Stomach (tissue), 19 donors: ENCODE measurements at places on chromosomes 3 and 15. TPM values are rescaled to one million over a fixed set of nuclear protein-coding genes. Genes with fewer than 3 reads are reported as not detected.

Gene DLEC1
- total RNA-seq, result 1.5 TPM

Gene FMN1
- total RNA-seq, result 29.3 TPM

DNA sequence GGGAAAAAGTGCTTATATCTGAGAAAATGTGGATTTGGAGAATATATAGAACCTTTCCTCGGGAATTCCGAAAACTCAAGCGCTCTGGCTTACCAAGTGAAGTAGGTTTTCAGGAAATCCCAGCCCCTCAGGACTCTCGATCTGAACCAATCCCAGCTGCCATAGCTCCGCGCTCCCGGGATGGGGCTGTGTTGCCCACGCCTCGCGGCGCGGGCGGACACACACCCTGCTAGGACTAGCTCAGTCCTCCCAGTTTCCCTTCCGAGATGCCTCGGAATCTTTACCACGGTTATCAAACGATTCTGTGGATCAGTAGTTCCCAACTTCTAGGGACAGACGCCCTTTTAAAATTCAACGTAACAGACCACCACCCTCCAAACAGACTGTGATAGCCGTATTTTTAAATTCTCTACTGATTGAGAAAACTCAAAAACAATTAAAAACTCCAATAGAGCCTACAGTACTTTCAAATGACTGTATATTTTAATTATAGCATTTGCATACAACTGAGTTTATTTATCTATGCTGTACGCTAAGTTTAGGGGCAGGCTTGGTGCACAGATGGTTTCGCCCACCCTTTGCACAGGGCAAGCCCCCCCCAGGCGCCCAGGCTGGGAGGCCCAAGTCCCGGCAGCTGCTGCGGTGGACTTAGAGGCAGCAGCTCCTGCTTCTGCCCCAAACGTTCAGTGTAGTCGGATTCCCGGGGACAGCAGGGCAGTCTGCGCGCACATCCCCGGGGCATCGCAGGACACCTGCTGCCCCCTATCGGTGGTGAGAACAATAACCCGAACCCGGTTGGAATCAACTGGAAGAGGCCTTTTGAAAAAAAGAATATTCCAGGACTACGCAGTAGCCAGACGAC is 52.3 kb downstream of the CCDC54 start:
- peak; percentile 48 for DNase-seq

Gene HPS3
- total RNA-seq, result 14.6 TPM

GRCh38 chr15:93719921-93720351 is 511.4 kb upstream of the MCTP2 start:
- DNase-seq, result no peak

DNA sequence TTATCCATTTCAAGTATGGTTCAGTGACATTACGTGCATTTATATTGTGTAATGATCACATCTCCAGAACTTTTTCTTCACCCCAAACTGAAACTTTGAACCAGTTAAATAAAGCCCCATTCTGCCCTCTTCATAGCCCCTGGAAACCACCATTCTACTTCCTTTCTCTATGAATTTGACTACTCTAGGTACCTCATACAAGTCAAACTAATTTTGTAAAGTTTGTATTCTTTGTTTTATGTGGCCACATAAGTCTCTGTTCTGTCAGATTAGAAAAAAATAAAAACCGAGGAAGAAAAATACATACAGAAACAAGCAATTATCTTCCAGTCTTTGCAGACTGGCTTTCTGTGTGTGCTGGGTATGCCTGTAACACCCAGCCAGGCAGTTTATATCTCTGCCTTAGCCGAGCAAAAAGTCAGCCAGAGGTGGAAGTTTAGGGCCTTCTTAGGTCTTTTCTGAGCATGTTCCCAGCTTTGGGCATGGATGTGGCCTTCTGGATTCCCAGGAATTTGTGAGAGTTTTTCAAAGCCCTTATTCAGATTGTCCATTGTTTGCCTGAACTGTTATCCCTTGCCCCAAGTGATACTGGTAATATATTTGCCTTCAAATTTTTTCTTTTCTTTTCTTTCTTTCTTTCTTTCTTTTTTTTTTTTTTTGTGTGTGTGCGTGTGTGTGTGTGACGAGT is 6.0 kb upstream of the GRAMD1C start:
- no peak for DNase-seq

GRCh38 chr3:113825090-113825489 is 13.5 kb upstream of the GRAMD1C start:
- DNase-seq, result no peak

Gene ANKRD34C
- total RNA-seq, result not detected

Gene MAPKAPK3
- 21.0 TPM for total RNA-seq

- no peak for DNase-seq
Measured at GRCh38 chr15:91196768-91197167, 96.7 kb downstream of the SV2B start.

DNA sequence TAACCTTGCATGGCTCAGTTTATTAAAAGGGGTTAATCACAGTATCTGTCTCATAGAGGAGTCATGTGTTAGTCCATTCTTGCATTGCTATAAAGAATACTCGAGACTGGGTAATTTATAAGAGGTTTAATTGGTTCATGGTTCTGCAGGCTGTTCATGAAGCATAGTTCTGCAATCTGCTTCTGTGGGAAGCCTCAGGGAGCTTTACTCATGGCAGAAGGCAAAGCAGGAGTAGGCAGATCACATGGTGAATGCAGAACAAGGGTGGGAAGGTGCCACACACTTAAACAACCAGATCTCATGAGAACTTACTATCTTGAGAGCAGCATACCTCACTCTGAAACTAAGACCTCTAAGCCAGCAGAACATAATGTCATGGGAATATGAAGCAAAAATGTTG is 42.2 kb upstream of the PTX3 start:
- DNase-seq, result no peak

DNA sequence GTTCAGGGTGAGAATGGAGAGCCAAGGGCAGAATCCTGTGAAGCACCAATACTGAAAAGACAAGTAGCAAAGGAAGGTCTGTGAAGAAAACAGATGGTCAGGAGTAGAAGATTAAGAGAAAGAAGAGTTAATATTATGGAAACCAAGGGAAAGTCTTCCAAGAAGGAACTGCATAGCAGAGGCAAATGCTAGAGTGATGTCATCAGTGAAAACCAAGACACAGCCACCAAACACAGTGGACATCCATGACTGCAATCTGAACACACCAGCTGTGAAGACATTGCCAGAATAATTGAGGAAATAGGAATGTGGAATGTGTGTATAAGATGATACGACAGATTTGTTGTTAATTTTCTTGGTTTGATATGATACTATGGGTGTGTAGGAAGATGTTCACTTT is 26.8 kb upstream of the ZBTB38 start:
- DNase-seq, result no peak

DNA sequence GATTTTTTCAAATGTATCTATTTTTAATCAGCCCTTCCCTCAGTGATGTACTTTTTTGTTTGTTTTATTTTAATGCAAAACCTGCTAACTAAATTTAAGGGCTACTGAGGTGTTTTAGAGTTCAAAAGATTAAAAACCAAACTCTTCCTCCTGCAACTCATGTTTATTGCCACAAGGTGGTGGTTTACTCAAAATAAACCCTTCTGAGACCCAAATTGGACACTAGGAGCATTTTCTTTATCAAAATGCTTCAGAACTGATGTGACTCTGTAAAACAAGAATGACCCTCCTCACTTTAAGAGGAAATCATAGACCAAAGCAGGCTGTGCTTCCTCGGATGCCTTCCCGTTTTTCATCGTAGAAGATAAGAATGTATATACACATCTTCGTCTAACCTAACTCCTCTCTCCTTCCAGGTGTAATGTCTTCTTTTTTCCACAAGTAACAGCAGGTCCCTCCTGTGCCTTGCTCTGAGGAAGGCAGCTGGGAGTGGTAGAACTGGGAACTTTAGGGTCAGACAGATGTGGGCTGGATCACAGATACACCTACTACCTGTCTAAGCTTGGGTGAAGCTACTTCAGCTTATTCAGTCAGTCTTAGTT is 2.9 kb upstream of the NME9 start:
- DNase-seq, result peak; percentile 30

DNA sequence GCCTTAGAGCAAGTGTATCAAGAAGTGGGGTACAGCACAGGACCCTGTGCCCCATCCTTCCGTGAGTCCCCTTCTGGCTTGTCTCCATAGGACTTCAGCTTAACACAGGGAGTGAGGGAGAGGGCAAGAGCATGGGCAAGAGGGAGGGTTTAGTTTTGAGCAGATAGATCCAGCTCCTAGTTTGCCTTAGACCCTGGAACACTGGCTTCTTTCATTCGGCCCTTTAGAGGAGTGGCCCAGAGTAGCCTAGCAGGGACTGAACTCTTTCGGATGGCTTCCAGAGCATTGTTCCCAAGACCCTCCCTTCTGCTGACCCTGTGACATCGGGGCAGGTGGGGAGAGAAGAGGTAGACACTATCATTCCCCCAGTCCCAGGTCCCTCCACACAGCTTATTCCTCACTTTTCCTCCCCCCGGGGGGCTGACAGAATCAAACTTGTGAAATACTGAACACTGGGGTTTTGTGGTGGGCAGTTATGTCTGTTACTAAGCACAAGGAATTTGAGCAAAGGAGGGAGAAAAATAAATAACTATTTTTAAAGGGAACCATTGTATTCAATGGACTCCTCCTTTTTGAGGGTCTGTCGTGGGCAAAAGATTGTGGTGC is 289.6 kb upstream of the C2CD4B start:
- no peak for DNase-seq

GRCh38 chr3:141073580-141073979 is 22.4 kb downstream of the SPSB4 start:
- no peak for DNase-seq

DNA sequence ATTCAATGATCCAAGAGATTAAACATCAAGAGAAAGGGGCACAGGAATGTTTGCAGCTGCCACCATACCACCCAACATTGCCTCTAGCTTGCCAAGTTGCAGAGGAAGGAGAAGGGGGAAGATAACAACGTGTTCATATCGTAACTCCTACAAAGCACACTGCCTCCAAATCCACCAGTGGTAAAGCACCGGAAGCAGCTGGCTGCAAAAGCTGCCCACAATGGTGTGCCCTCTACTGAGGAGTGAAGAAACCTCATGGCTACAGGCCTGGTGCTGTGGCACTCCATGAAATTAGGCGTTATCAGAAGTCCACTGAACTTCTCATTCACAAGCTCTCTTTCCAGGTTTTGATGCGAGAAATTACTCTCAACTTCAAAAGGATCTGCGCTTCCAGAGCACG is 263.9 kb upstream of the STT3B start:
- no peak for DNase-seq

DNA sequence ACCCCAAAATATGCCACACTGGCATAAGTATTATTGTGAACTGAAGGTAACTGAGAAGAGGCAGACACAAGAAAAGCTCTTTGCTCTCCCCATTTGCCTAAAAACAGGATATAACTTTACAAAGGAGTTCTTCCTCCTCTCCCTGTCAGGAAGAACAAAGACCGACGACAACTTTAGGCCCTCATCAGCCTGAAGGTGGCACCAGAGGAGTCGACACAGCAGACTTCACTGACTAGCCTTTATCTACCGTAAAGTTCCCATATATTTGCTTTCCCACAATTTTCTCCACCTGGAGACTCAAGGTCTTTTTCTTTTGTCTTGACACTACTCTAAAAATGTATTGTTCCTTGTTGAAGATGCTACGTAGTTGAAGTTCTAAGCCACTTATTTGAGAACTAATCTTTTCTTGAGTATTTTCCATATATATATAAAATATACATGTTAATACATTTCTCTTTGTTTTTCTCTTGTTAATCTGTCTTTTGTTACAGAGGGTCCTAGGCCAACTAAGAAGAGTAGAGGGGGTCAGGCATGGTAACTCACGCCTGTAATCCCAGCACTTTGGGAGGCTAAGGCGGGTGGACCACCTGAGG is 16.2 kb upstream of the XIRP1 start:
- peak; percentile 78 for DNase-seq

DNA sequence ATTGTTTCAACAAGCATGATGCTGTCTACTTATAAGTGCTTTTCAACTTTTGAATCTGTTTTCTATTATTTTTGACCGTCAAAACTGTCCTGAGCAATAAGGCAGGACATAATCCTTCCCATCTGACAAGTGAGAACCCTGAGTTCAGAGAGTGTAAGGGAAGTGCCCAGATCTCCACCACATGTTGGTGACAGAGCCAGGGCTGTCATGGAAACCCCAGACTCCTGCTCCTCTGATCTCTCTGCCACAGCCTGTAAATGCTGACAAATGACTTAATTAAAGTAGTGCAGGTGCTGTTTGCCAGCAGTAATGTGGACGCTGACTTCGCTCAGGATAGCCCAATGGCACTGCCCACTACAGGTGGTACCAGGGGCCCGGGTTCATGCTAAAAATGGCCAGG is 40.3 kb downstream of the SPSB4 start:
- DNase-seq, result no peak

Gene IMPG2
- 0.43 TPM for total RNA-seq

DNA sequence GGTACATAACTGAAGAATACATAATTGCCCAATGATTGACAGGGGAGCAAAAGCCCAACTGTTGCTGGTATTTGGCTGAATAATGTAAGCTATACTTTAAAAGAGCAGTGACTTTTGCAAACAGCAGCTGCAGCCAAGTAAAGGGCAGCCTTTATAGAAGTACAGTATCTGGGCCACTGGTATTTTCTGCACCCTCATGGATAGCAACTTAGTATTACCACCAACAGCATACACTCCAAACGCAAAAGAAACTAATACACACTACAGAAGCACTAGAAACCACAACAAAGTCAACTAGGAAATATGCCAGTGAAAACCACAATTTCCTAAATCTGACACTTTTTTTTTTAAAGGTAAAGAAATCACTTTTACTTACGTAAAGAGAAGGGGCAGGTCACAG is 206.1 kb downstream of the TIGIT start:
- DNase-seq, result no peak

Gene KLHL40
- total RNA-seq, result not detected

DNA sequence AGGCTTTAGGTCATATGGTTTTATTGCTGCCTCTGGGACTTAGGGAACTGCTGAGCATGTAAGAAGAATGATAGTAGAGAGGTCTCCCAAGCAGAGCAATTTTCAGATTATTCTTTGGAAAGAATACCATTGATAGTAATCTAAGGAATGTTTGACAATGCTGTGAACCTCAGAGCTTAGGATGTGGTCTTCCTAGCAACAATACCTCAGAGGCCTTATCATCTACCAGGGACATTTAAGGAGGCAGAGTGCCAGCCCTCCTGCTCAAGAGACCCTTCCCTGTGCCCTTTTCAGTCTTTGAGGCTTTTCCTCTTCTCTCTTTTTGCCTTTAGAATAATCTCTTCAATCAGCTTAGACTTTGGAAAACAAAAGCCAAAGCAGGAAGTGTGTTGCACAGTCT is 272.1 kb downstream of the OXSM start:
- DNase-seq, result no peak

Gene ACAD11
- 34.9 TPM for total RNA-seq

Gene NLGN1
- total RNA-seq, result not detected

GRCh38 chr15:56040081-56041035 is 46.9 kb upstream of the NEDD4 start:
- DNase-seq, result peak; percentile 66
